Activated CD8-positive, alpha-beta memory T cell treated with anti-CD3 and anti-CD28 coated beads for 48 hours (primary cell): ENCODE measurements at places on chromosomes 1 and 21.
A peak's percentile ranks its signal among the peaks of the same experiment; 100 is the strongest.

DNA sequence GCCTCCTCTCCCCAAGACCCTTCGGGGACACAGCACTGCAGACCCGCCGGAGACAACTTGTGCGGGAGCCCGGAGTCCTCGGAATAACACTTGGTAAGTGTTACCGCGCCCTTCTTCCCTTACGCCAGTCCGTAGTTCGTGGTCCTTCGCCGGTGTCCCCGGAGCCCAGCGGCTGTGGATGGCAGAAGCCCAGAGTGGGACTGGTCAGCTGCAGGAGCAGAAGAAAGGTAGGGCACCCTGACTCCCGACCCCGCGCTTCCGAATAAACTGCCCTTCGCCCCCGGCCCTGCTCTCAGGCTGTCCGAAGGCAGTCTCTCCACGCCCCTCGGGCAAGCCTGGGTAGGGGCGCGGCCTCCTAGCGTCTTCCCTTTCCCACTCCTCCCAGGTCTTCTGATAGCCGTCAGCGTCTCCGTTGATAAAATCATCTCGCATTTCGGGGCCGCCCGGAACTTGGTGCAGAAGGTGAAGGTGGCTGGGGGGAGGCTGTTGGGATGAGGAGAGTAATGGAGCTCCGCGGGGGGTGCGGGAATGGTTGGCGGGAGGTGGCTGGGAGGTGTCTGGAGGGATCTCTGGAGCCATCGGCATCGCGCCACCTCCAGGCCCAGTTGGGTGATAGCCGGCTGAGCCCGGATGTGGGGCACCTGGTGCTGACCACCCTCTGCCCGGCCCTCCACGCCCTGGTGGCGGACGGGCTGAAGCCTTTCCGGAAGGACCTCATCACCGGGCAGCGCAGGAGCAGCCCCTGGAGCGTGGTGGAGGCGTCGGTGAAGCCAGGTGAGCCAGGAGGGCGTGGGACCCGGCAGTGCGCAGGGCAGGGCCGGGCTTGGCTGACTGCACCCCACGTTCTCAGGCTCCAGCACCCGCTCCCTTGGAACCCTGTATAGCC, 4.3 kb downstream of the RUSC1 start:
- DNase-seq = no peak

- no peak for DNase-seq
Measured at GRCh38 chr1:73499671-73500070, 698.3 kb downstream of the LRRIQ3 start.

DNA sequence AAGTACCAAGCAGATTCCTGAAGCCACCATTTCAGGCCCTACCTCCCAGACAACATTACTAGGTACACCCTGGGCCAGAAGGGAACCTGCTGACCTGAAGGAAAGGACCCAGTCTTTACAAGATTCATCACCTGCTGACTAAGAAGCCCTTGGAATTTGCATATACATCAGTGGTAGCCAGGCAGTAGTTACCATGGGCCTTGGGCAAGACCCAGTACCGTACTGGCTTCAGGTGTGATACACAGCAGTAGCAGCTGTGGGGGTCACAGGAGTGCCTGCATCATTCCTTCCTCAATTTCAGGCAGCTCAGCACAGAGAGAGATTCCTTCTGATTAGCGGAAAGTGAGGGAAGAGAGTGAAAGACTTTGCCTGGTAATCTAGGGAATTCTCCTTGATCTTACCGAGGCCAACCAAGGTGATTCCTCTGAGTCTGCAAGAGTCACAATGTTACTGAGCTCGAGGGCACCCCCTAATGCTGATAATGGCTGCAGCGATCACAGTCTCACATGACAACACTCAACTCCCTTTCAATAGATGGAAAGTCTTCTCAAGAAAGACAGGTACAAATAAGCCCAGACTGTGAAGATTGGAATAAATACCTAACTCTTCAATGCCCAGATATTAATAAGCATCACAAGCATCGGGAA, 22.0 kb upstream of the UHMK1 start:
- no peak for DNase-seq

DNA sequence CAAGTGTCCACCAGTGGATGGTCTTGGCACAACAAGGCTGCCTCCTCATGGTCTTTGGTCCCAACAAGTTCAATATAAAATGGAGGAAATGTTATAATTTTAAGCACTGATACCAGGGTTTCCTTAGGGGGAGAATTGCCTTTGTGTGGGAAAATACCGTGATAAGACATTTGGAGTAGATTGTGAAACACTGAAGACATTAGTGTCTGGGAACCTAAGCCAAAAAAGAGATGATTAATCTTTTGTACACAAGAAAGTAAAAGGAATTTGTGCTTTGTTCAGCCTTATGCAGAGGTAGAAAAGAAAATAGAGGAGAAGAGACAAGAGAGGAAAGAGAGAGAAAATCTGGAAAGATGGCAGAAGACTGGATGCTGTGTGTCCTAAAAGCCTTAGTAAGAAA, 36.1 kb downstream of the ST6GALNAC3 start:
- no peak for DNase-seq

- no peak for DNase-seq
Measured at GRCh38 chr1:118081387-118081786, 103.6 kb downstream of the SPAG17 start.

DNA sequence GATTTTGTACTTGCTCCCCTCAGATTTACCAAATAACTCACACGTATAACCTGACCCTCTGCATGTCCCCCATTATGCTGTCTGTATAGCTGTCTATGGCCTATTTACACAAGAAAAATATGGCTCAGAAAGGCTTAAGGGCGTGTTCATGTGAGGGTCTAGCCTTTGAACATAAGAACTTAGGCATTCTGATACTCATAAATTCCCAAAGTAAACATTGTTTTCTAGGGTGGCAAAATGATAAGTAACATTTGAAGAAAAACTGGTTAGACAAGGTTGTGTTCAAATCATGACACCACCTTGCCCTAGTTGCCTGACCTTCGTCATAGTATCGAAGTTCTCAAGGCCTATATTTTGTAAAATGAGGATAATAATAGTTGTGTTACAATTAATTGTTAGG, 394.6 kb downstream of the LRRIQ3 start:
- no peak for DNase-seq

GRCh38 chr1:235775246-235775860, 91.4 kb downstream of the LYST start:
- DNase-seq = no peak

GRCh38 chr1:155086128-155086741, 7.6 kb downstream of the EFNA3 start:
- DNase-seq = peak; percentile 64

DNA sequence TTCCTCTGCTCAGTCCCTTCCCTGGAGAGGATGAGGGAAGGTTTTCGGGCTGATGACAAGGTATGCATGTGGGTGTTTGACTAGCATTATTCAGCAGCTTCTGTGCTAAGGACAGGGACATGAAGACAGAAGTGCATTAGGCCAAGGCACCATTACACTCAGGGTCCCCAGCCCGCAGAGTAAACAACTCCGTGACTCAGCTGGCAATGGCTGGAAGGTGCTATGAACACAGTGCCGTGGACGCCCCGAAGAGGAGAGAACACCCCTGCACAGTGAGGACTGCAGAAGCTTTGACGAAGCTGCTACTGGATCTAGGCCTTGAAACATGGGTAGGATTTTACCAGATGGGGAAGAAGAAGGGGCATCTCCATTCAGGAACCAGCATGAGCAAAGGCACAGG, 13.7 kb upstream of the EPS8L3 start:
- DNase-seq = no peak

GRCh38 chr1:162085991-162086390, 16.5 kb downstream of the NOS1AP start:
- no peak for DNase-seq

- no peak for DNase-seq
Measured at GRCh38 chr1:165907256-165907857, 79.9 kb downstream of the UCK2 start.

DNA sequence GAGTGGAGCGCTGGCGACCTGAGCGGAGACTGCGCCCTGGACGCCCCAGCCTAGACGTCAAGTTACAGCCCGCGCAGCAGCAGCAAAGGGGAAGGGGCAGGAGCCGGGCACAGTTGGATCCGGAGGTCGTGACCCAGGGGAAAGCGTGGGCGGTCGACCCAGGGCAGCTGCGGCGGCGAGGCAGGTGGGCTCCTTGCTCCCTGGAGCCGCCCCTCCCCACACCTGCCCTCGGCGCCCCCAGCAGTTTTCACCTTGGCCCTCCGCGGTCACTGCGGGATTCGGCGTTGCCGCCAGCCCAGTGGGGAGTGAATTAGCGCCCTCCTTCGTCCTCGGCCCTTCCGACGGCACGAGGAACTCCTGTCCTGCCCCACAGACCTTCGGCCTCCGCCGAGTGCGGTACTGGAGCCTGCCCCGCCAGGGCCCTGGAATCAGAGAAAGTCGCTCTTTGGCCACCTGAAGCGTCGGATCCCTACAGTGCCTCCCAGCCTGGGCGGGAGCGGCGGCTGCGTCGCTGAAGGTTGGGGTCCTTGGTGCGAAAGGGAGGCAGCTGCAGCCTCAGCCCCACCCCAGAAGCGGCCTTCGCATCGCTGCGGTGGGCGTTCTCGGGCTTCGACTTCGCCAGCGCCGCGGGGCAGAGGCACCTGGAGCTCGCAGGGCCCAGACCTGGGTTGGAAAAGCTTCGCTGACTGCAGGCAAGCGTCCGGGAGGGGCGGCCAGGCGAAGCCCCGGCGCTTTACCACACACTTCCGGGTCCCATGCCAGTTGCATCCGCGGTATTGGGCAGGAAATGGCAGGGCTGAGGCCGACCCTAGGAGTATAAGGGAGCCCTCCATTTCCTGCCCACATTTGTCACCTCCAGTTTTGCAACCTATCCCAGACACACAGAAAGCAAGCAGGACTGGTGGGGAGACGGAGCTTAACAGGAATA, 4.2 kb downstream of the TFAP2E start:
- DNase-seq = peak; percentile 44

DNA sequence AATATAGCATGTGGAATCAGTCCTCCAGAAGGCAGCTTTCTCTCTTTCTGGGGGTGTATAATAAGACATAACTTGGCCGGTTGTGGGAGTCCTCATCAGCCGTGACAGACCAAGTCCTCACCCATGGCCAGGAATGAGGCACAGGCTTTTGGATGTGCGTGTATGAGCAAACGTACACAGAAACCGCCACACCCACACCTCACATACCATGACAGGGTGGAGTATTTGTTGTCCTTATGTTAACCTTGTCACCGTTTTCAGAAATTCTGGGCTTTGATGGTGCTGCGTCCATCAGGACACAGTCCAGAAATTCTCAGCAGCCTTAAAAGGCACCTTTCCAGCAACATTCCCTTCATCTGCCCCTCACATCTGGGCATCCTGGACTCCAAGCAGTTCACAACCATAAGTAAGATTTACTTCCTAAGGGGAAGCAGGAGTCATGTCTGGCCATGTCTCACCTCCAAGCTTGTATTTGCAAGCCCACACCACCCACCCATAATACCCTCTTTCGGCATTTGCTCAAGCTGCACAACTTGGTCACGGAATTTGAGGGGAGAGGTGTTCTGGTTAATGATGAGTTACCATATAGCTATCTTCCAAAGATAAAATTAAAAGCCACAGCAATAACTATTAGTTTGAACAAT, 12.4 kb downstream of the C1orf116 start:
- DNase-seq = no peak

GRCh38 chr1:64469116-64469976, 583 bp upstream of the CACHD1 start:
- no peak for DNase-seq

GRCh38 chr1:194159941-194160340, 973.5 kb upstream of the B3GALT2 start:
- no peak for DNase-seq

- DNase-seq = peak; percentile 91
Measured at GRCh38 chr1:110619412-110620249, 13.5 kb upstream of the KCNA2 start.
